ENCODE measurements at places on chromosomes 4 and X.

- no peak for DNase-seq
These were observed 74.3 kb downstream of the CFAP299 start for GRCh38 chr4:80409809-80410208.

GRCh38 chrX:69178592-69178991 lies 13.3 kb upstream of the PJA1 start:
- no peak for DNase-seq

GRCh38 chr4:125693228-125693627 lies 378.5 kb downstream of the FAT4 start:
- no peak for DNase-seq

GRCh38 chrX:10482261-10482660 lies 138.1 kb downstream of the MID1 start:
- no peak for DNase-seq

DNA sequence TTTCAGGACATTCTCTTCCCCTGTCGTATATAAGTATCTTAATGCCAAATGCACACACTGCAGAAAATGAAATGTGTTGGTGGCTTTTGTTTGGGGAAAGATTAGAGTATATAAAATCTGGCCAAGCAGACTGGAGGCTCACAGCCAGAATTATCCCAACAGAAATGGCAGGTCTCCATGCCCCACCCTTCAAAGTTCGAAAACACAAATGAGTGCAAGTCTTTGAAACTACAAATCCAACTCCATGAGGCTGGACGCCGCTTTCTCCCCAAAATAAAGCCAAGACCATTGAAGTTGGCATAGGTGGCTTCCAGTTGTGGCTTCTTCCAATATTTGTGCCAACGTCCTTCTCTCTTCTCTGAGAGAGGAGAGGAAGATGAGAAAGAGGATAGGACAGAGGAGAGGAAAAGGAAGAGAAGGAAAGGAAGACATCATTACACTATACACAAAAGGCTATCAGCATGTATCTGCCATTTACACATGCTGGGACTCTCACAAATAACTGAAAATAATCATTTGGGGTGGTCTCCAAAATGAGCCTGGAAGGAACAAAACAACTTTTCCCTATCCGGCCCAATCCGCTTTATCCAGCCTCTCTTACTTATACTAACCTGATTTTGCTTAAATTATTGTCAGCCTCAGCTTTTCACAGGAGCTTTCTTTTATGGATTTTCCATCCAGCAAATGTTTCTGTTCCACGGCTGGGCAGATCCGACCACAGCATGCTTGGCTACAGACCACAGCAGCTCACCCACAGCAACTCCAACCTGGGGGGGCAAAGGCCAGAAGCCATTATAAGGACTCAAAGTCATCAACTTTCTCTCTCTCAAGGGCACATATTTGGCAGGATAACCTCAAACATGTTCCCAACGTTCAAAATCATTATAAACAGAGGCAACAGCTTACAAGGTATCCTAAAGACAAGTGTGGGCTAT lies 71.7 kb downstream of the APBB2 start:
- no peak for DNase-seq

GRCh38 chr4:106315476-106315967 lies 487 bp downstream of the TBCK start:
- peak; percentile 5 for DNase-seq

- no peak for DNase-seq
These were observed 82.6 kb downstream of the FHDC1 start for GRCh38 chr4:153018684-153019083.

DNA sequence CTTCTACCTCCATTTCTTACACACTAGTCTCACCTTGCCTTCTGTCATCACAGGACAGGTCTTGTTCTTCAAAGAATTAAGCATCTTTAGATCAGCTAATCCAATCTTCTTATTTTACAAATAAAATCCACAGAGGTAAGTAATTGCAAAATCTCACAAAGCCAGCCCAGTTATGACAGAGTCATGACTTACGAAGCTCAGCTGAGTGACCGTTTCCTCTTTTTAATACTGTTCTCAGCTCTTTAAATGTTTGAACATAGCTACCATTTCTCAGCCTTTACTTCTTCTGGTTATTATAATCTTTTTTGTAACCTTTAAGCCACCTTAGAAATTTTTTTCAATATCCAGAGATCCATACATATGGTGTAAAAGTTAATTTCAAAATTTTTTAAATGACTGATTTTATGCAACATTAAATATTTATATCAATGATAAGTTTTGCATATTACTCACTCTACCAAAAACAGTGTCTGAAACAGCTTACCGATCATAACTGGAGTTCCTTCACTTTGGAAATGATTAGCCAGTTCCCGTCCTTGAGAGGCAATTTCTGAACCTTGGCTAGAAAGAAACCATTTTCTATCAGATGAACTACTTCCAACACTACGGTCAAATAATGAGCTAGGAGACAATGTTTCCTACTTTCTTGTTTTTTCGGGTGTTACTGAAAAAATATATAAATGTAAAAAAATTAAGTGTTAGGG lies 8.8 kb downstream of the ANKRD37 start:
- DNase-seq, result no peak

DNA sequence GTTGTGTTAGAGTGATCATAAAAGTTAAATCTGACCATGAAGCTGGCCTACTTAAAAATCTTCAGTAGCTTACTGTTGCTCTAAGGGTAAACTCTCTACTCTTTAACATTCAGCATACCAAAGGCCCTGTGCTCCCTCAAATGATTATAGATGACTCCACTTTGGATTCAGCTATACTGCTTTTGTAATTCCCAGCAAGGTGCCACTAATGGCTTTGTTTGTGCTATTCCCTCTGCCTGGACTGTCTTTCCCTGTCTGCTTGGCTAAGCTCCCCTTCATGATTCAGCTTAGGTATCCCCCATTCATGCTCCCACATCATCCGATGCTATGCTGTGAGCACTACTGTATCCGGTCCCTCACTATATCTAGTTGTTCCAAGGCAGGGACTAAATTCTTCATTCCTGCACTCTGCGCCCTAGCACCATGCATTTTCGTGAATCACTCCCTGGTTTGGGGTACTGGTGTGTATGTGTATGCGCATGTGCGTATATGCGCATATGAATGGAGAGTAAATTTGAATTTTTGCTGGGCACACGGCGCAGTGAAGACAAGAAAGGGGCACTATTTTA lies 453 bp upstream of the PBDC1 start:
- no peak for DNase-seq

- no peak for DNase-seq
These were observed 227.5 kb downstream of the MGST2 start for GRCh38 chr4:139892973-139893736.

DNA sequence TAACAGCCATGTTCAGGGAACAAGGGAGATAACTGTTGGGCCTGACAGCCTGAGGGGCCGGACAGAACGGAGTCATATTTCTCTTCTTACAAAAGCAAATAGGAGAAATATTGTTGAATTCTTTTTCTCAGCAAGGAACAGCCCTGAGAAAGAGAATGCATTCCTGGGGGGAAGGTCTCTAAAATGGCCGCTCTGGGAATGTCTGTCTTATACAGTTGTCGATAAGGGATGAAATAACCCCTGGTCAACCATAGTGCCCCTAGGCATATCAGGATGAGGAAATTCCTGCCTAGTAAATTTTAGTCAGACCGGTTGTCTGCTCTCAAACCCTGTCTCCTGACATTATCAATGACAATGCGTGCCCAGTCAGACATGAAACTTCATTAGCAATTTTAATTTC lies 1925.5 kb downstream of the PCDH7 start:
- DNase-seq, result no peak
